NCI-H1417 treated with DMSO at 0.1 percent for 48 hours (cell line): ENCODE measurements at places on chromosomes 3 and 15.

DNA sequence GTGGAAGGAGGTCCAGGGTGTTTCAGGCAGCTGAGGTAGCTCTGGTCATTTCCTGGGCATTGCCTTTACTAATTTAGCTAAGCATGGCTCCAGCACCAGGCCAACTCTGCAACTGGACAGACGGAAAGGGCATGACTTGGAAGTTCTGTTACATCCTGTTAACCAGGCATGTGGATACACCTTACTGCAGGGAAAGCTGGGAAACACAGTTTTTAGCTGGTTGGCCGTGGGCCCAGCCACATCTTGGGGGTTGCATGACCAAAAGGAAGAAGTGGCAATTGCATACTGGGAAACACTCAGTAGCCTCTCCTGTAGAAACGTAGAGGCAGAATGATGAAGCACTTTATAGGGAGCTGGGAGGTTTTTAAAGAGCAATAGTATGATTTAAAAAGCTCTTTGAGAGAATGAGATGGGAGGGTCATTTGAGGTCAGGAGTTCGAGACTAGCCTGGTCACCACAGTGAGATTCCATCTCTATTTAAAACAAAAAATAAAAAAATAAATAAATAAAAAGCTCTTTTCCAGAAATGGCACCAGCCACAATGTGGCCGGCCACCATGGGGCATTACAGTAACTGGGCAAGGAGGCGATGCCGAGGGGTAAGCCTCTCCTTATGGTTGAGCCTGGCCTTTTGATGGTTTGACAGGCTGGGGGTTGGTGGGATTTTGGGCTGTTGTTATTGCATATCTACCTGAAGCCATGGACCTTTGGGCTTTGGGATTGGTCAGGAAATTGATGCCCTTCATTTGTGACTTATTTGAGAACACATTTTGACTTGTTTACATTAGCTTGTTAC is 28.6 kb downstream of the TRAK1 start:
- DNase-seq: no peak

DNA sequence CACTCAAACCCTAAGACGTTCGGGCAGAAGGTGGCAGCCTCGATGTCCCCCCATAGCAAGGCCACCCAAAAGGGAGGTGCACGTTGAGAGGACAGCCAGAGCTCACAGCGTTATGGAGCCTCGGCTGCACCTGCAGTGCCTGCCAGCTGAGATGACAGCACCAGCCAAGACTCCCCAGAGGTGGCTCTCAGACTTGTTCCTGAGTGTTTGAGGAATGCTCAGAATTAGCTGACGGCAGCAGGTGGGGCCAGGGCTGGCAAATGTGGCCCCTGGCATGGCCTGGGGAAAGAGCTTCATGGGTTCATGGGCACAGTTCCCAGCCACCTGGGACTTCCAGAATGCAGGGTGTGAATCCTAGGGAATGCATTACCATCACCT is 177.8 kb downstream of the KLF13 start:
- no peak for DNase-seq

DNA sequence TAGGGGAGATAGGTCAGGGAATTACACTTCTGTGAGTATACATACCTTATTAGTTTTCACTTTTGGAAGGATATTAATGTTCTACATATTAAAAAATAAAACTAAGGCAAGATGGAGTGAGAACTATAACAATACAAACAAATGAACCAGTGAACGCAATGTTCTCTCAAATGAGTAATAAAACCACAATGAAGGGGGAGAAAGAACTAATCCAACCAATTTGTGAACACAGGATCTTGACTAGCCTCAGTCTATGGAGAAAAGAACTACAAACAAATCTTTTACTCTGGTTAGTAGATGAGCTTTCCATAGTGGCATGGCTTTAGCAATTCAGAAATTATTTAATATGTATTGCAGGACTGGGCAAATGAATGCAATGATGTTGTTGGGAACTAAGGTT is 26.9 kb upstream of the ATOSA start:
- no peak for DNase-seq

- no peak for DNase-seq
Measured at GRCh38 chr15:66827039-66827697, 125.1 kb downstream of the SMAD6 start.

- DNase-seq: no peak
Measured at GRCh38 chr3:166783206-166783605, 596.9 kb downstream of the ZBBX start.

GRCh38 chr3:50484722-50485121 is 18.7 kb downstream of the CACNA2D2 start:
- no peak for DNase-seq

- no peak for DNase-seq
Measured at GRCh38 chr3:9192248-9193025, 57.0 kb downstream of the SRGAP3 start.

GRCh38 chr3:144746631-144747030 is 775.0 kb downstream of the DIPK2A start:
- no peak for DNase-seq
